Stimulated activated CD8-positive, alpha-beta memory T cell treated with anti-CD3 and anti-CD28 coated beads, Interleukin-4, amount 100 ng/mL, for 1 hour (primary cell): ENCODE measurements at places on chromosomes 3 and 15.

DNA sequence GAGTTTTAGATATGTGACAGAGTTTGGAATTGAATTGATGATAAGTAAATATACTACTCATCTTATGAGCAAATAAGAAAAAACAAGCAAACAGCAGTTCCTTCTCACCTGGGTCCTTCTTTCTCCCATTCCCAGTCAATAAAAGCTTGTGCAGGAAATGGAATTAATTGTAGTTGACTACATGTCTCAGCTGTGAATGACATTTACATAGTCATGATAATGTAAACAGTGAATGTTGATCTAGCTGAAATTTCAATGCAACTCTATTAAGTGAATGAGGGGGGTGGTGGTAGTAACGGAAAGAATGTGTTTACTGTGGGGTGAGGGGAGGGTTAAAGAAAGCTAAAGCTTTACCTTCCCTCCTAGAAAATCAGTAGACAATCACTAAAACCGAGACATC lies 76.2 kb downstream of the NFKBIZ start:
- no peak for DNase-seq

- DNase-seq: no peak
These were observed 69.8 kb upstream of the EOMES start for GRCh38 chr3:27791956-27792355.

DNA sequence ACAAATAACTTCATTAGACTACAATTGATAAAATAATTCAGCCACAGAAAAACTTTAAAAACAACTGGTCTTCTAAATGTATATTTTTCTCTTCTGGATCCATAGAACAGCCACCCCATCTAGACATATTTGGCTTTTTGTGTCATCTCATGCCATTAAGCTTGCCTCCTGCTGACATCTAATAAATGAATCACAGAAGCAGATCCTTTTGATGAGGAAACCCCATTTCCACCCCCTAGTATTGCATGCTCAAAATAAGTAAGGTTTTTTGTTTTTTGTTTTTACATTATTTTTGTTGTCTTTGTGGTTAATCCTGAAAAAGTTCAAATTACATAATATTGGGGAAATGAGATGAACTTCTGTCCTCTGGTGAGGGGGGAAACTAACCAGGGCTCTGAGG lies 94.8 kb downstream of the DUT start:
- no peak for DNase-seq

GRCh38 chr3:18194431-18194830 lies 230.7 kb downstream of the SATB1 start:
- no peak for DNase-seq

- no peak for DNase-seq
These were observed 30.3 kb downstream of the GPD1L start for GRCh38 chr3:32136703-32137102.

DNA sequence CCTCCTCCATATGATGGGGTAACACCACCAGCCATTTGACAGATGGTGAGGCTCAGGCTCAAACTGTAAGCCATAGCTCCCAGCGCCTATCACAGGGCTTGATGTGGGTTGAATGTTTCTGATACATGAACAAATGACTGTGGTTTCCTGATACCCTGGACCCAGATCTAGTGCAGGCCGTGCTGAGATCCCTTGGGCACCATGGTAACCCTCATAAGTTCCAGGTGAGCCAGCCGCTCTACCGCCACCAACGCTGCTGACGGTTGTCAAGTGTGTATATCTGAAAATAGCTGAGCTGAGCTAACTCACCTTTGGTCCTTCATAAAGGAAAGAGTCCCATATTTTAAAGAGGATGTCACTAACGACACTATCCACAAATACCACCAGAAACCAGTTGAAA lies 74.5 kb downstream of the TBC1D2B start:
- no peak for DNase-seq

DNA sequence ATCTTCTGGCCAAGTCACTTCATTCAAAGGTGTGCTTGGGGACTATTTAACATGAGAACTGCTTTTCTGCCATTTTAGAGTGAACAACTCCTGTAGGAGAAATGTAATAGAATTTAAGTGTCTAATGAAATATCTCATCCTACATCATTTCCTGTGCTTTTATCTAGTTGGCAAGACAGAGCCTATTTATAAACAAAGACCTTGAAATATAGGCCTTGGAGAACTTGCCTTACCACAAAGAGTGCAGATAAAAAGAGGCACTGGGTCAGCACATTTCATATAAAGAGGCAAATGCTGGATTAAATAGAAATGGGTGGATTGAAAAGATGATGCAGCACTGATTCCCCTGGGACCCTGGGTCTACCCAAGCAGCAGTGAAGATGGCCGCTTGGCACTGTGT lies 278.0 kb downstream of the SUCLG2 start:
- DNase-seq: no peak

DNA sequence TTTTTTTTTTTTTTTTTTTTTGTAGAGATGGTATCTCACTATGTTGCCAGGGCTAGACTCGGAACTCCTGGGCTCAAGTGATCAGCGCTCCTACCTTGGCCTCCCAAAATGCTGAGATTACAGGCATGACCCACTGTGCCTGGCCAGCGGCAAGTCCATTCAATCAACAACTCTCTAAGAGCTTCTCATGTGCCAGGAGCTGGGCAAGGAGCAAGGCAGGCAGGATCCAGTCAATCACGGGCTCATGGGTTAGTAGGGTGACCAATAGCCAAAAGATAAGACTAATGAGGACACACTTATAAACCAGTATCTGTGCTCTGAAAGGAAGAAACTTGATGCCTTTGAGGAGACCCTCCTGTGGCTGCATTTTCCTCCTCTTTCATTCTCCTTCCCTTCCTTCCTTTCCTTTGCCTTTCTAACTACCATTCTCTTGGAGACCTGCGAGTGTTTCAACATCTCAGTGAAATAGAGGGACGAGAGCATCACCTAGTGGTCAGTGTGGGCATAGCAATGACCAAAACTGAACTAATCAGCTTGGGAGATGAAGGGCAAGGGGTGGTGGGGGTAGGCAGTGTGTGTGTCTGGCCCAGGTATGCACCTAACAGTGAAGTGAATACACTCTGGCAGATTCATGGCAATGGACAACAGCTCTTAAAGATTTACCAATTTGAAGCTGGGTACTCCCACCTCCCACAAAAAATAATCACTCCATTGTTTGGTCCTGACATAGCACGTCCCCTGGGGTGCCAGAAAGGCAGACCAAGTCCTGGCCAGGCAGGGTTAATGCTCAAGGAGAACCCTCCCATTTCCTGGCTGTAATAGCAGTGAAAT lies 6.3 kb downstream of the RPP25 start:
- peak; percentile 63 for DNase-seq

GRCh38 chr3:128702391-128702790 lies 23.6 kb upstream of the RAB7A start:
- DNase-seq: no peak

DNA sequence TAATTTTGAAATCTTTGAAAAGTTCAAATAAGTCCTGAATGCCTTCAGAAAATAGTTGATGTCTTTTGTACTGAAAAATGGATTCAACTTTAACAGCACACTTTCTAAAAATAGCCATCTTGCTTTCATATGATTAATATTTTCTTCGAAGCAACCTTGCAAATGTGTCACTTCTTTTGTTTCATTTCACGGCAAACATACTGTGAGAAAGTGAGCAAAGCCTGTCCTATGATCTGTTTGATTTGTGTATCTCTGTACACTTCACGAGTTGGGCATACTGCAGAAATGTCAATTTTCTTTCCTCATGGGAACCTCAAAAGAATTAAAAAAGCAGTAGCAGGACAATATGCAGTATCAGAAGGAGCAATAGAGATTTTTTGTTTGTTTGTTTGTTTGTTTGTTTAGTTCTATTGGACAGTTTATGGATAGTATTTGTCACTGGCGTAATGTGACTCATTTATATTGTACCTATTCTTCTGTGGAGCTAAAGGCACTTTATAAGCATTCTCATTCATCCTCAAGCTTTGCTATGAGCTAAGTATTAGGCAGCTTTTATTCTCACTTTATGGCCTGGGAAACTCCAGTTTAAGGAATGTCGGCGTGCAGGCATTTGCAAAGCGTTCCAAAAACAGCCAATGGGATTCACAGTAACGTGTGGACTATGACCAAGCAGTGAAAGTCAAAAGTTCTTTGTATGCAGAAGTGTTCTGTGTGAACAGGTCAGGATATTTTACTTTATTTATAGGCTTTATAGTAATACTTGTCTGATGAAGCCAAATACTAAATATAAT lies 572.0 kb downstream of the NAALADL2 start:
- no peak for DNase-seq

- no peak for DNase-seq
These were observed 6.0 kb downstream of the UNC13C start for GRCh38 chr15:53984221-53984620.

- no peak for DNase-seq
These were observed 34.1 kb downstream of the MB21D2 start for GRCh38 chr3:192883512-192883911.

DNA sequence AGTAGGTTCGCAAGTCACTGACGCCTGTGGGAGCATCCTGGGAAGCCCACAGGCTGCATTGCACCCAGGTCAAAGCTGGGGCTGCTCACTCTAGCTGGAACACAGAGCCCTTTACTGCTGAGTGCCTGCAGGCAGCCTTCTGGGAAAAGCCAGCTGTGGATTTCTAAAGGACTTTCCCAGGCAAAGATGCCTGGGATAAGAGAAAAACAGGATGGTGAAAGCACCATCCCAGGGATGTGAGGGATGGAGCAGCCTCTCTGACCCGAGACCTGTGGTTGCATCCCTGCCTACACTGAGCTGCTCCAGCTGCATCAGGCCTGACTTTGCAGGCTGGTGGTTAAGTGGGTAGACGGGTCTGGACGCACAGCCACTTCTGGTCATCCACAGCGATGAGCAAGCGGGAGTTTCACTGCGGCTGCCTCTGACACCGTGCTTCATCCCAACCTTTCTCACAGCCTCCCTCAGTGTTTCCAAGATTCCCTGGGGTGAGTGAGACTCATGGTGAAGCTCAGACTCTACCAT lies 52.5 kb upstream of the AMOTL2 start:
- DNase-seq: no peak

DNA sequence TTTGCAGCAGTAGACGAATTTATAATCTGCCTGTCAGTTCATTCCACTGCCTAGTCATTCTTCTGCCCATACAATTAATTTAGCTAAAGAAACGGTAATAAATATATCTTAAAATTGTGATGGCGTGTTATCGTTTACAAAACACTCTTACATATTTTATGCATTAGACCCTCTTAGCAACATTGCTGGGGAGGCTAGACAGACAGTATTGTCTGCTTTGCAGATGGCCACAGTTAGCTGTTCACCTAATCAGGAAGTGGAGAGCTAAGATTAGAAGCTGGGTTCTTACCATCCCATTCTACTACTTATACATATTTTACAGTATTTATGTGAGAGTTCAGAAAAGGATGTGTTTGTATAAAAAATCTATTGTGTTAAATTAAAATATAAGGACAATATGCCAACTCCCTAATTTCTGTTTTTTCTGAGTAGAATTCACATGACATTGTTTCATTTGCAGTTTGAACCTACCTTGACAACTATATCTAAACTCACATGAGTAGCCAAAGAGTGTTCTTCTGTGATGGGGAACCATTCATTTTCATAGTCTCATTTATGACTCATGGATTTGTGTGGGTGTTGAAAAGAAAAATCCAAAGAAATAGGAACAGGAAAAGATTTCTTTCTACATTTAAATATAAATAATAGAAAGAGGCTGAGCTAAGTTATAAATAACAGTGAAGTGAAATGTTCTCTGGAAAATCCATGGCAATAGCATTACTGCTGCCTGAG lies 41.7 kb upstream of the C3orf80 start:
- DNase-seq: no peak

DNA sequence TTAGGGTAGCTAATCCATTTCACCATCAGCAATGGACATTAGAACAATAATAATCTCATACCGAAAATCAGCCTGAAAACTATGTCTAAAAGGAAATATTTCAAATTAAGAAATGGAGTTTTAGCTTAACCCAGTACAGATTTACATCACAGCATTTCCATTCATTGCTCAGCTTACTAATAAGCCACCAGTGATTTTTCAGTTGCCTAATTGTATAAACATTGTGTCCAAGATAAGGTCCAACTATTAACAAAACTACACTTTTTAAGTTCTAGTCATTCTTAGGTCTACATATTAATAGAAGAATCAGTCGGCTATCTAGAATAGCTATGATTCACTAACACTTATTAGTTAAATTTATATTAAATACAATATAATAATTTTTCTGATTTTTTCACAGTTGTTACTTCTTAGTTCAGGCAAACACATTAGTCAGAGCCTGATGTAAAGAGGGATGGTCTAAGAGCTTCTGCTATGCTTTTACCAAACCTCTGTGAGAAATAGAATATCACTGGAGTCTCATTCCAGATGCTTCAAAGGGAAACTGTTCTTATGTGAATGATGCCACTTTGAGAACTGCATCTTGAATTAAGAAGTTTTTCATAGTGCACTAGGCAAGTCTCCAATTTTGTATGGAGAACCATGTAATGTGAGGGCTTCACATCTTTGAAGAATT lies 74.1 kb downstream of the CMSS1 start:
- DNase-seq: no peak
